ENCODE measurements at places on chromosomes 5 and 9. TPM values are rescaled to one million over a fixed set of nuclear protein-coding genes. Genes with fewer than 3 reads are reported as not detected.

Gene ICE1
- 18.3 TPM for total RNA-seq

- DNase-seq = no peak
Measured at GRCh38 chr9:111832449-111832848, 37.7 kb upstream of the SHOC1 start.

- no peak for DNase-seq
Measured at GRCh38 chr9:86557063-86557766, 203.0 kb upstream of the TUT7 start.

GRCh38 chr5:5278201-5278814 is 138.2 kb downstream of the ADAMTS16 start:
- DNase-seq = no peak

Gene PCDHA13
- total RNA-seq = 0.10 TPM

GRCh38 chr5:44779167-44779566 is 29.6 kb upstream of the MRPS30 start:
- DNase-seq = no peak

Gene GFI1B
- 0.25 TPM for total RNA-seq

- DNase-seq = no peak
Measured at GRCh38 chr9:127886401-127886972, 9.0 kb upstream of the AK1 start.

DNA sequence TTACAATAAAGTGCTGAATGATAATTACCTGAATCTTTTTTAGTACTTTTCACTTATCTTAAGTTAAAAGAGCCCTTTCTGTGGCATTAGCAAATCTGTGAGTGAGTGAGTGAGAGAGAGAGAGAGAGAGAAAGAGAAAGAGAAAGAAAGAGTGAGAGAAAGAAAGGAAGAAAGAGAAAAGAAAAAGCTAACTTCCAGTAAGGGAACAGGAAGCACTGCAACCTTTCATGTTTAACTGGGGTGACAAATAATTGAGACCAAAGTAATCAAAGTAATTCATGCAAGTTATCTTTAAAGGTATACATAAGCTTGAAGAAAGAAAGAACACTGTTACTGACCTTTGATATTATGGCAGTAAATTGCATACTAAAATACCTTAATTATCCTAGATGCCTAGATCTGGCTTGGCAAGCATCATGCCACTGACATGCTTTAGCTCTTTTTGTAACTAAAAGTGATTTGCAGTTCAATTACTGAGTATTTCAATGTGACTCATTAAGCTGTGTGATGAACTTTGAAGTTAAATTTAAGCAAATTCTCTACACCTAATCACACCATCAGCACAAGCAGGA is 21.7 kb downstream of the FEM1C start:
- no peak for DNase-seq

Gene NTRK2
- total RNA-seq = 5.5 TPM

GRCh38 chr9:98533132-98533531 is 175.6 kb downstream of the GABBR2 start:
- no peak for DNase-seq

Gene IRF1
- total RNA-seq = 12.6 TPM

DNA sequence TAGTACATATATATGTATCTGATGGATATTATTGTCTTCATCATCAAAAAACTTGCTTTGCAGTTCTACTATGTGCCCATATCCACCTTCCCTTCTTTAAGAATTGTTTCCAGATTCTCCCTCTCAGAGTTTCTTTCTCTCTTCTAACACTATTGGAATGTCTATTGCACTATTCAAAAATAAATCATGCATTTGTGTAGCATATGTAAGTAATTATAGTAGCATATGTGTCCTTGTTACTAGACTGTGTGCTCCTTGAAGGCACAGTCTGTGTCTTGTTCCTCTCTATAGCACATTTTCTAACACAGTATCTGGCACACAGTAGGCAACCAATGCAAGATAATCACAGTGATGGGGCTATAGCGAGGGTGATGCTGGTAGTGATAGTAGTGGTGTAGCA is 43.4 kb upstream of the TRIM32 start:
- DNase-seq = no peak

Gene CBY3
- total RNA-seq = not detected

Gene SHISAL2B
- not detected for total RNA-seq

GRCh38 chr5:143147902-143148301 is 255.6 kb downstream of the NR3C1 start:
- DNase-seq = no peak

GRCh38 chr9:25284365-25284764 is 393.9 kb downstream of the TUSC1 start:
- no peak for DNase-seq

Data from left ventricle myocardium superior (tissue), 1 donor.